ENCODE measurements at places on chromosomes 16 and 17.

GRCh38 chr16:84546669-84547545, 42.4 kb upstream of the MEAK7 start:
- DNase-seq, result no peak

- no peak for DNase-seq
Measured at GRCh38 chr17:59221159-59221847, 992 bp downstream of the GDPD1 start.

- no peak for DNase-seq
Measured at GRCh38 chr16:82954224-82954929, 327.6 kb downstream of the CDH13 start.

DNA sequence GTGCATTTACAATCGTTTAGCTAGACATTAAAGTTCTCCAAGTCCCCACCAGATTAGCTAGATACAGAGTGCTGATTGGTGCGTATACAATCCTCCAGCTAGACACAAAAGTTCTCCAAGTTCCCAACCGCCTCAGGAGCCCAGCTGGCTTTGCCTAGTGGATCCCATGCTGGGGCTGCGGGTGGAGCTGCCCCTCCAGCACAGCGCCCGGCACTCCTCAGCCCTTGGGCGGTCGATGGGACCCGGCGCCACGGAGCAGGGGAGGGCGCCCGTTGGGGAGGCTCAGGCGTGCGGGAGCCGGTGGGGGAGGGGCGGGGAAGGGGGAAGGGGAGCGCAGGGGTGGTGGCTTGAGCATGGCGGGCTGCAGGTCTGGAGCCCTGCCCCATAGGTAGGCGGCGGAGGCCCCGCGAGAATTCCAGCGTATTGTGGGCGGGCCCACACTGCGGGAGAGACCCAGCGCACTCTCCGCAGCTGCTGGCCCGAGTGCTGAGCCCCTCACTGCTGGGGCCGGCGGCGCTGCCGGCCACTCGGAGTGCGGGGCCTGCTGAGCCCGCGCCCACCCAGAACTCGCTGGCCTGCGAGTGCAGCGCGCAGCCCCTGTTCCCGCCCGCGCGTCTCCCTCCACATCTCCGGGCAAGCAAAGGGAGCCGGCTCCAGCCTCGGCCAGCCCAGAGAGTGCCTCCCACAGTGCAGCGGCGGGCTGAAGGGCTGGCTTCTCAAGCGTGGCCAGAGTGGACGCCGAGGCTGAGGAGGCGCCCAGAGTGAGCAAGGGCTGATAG, 907.5 kb downstream of the CDH8 start:
- DNase-seq, result no peak

DNA sequence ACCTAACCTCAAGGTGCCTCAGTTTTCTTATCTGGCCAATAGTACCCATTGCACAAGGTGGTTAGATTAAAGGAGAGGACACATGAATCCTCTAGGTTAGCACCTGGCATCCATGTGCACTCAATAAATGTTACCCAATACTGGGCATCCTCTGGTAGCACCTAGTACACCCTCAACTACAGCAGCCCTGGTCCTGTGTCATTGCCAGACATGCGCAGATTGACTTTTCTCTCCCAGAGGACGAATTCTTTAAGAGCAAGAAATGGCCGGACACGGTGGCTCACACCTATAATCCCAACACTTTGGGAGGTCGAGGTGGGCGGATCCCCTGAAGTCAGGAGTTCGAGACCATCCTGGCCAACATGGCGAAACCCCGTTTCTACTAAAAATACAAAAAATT, 7.3 kb downstream of the DUSP3 start:
- DNase-seq, result no peak

GRCh38 chr16:70608521-70608920, 37.8 kb upstream of the IL34 start:
- no peak for DNase-seq

- DNase-seq, result no peak
Measured at GRCh38 chr17:80064696-80065095, 28.3 kb downstream of the CCDC40 start.

DNA sequence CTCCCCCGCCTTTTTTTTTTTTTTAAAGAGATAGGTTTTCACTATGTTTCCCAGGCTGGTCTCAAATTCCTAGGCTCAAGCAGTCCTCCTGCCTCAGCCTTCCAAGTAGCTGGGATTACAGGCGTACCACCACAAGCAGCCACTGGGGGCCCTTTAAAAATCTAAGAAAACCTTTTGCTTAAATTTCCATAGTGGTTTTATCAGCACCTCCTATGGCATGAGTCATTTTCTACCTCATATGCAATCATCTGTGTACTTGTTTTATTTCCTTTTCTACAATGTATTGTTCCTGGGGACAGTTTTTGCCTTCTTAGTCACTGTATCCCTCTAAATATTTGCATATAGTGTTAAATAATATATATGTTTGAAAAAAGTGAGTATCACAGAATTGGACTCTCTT, 29.2 kb downstream of the GNA13 start:
- DNase-seq, result no peak

GRCh38 chr16:74998481-74999218, at the start of gene ZNRF1:
Gene ZNRF1 (plus strand): TSS chr16:74999024. CDS start chr16:74999672, 648 bp downstream.
- peak; percentile 41 for DNase-seq

- DNase-seq, result no peak
Measured at GRCh38 chr16:4749700-4750257, 15.4 kb downstream of the DNAAF8 start.

DNA sequence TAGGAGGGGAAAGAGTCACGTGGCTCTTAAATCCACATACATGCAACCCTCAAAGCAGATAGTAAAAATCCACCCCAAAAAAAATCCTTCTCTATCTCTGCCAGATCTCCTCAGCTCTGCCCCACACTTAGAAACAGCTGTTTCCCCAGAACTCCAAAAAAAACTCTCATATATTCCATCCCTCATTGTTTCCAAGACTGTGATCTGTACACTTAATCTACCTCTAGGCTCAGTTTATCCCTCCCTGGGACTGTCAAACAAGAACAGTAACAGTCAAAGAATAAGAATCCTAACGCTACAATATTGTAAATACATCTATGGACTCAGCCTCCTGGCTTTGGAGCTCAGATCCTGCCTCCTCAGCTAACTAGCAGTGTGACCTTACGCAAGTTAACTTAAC, 11.6 kb downstream of the CUEDC1 start:
- no peak for DNase-seq

DNA sequence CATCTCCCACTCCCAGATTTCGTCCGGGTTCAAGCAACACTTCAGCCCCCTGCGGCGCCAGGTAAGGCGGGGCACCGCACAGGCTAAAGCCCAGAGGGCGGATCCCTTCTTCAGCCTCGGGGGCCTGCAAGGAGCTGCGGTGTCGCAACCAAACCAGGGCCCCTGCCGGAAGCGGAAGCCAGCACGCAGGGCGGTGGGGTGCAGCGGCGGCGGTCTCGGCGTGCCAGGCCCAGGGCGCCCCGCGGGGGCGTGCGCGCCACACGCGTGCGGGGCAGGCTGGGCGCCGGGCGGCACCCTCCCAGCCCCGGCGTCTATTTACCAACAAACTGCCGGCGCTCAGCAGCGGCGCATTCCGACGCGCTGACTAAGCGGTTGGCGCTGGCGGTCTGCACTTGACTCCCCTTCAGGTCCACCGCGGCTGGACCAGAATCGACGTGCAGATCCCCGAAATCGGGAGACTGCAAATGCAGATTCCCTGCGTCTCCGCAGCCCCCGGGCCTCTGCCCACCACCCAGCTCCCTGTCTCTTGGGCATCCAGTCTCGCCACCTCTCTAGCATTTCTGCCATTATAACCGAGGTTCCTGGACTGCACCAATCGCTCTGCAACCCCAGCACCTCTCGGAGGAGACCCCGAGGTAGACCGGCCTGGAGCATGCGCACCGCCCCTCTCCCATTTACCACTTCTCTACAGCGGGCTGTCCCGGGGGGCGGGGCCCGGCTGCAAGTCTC, 421 bp upstream of the DLX4 start:
- no peak for DNase-seq

DNA sequence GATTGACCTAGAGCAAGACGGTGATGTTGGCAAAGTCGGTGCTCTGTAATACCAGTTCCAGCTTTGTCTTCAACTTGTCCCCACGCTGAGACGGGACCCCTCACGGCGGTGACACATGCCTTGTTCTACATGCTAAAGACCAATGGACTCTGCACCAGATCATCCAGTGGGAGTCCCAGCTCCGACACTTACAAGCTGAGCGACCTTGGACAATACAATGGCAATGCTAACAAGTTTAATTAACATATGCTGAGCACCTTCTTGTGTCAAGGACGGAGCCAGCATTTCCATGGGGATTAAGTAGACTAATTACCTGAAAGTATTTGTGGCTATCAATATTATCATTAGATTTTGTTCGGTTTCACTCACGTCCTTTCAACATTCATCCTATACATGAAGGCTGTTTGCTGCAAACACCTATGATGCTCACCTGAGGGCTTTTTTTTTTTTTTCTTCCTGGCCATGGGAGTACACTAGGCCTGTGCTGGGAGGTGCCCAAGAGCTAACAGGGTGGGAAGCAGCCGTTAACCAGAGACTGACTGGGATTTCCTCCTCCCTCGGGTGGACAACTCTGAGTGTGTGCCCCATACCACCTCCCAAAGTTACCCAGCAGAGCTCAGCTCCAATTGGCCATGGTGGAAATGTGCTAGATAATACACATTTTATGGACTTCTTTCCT, 308.6 kb upstream of the ZFHX3 start:
- no peak for DNase-seq

DNA sequence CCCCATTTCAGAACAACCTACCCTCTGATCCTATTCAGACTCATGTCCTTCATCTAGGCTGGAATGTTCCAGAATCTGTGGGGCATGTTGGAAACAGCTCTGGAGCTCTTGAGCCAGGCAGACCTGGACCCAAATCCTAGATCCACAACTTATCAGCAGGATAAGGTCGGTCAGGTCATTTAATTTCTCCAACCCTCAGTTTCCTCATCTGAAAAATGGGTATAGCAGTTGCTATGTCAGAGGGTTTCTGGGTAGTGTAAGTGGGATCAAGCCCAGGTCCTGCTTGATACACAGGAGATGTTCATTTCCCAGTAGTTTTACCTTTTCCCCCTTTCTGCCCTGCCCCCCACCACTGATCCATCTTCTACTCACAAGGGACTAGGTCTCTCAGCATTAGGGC, 12.0 kb downstream of the SLC6A2 start:
- no peak for DNase-seq

DNA sequence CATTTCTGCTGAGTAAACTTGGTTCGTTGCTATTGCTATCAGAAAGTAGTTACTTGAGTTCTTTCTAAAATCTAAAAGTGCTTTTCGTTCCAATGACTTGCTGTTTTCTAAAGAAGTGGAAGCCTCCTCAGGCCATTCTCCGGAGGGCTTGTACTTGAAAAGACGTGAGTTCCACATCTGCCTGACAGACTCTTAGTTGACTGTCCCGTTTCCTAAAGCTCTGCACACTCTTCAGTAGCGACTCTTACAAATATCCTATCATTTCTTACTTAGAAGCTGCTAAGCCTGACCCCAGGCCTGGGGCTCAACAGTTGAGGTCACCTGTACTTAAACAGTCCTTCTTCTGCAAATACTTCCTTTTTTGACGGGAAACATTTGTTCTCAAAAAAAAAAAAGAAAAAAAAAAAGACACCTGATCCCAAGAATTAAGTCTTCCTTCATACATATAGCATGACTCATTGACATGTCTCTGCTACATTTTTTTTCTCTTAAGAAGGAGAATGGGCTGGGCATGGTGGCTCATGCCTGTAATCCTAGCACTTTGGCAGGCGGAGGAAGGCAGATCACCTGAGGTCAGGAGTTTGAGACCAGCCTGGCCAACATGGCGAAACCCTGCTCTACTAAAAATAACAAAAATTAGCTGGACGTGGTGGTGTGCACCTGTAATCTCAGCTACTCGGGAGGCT, 61.5 kb downstream of the DHRS7C start:
- DNase-seq, result no peak

- no peak for DNase-seq
Measured at GRCh38 chr16:84357191-84357651, 11.1 kb upstream of the ATP2C2 start.

DNA sequence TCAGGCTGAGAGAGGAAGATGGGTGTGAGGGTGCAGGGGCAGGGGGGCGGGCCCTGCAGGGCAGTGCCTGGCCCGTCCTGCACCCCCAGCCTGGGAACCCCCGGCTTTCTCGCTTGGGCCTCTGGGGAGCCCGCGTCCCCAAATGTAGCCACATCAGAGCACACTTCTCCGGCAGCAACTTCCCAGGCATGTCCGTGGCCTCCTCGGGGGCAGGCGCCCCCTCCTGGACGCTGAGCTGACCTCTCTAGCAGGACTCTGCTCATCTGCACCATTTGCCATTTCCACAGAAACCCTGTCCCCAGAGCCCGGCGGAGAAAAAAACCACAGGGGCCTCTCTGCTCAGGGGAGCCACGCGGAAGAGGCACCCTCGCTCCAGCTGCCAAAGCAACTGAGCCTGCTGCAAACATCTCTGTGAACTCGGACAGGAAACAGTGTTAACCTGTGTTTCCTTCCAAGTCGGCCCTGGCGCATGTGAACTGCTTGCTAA, 63.4 kb downstream of the KLHDC4 start:
- no peak for DNase-seq

DNA sequence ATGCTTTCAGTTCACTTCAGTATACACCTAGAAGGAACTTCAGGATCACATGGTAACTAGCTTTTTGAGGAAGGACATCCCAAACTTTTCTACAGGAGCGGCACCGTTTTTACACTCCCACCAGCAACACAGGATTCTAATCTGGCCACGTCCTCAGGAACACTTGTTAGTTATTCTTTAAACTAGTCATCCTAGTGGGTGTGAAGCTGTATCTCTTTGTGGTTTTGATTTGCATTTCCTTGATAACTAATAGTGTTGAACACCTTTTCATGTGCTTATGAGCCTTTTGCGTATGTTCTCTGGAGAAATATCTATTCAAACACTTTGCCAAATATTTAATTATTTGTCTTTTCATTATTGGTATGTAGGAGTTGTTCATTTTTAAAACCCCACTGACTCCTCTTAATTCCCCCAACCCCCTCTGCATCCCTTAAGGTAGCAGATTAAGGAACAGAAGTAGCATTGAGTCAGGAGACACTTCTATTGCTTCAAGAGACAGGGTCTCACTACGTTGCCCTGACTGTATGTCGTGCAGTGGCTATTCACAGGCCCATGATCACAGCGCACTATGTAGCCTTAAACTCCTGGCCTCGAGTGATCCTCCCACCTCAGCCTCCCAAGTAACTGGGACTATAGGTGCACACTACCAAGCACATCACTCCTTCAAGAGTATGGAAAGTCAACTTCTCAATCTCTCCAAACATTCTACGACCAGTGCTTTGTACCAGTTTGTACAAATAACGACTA, 25.4 kb downstream of the YWHAE start:
- no peak for DNase-seq

All from nucleus accumbens (tissue), 56 donors.